Lung (tissue), 17 donors: ENCODE measurements at places on chromosomes 5 and 9.

DNA sequence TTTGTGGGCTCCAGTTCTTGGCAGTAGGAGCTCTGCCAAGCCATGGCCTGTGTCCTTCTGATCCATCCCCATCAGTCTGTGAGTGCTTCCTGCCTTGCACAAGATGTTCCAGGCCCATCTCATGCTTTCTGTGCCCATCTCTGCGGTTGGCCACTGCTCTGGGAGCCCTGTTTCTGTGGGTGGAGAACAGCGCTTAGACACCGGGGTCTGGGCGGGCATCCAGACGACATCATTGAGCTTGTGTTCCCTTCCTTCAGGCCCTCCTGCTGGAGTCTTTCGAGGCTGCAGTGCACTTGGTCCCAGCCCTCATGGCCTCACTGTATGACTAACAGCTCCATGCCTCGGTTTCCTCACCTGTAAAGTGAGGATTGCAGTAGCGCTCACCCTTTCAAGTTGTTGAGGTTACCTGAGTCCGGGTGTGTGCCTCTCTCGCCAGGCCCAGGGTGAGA, 14.9 kb upstream of the CARD19 start:
- no peak for DNase-seq

GRCh38 chr9:15725953-15726352, 173.1 kb downstream of the CCDC171 start:
- DNase-seq, result no peak

GRCh38 chr9:89759572-89759971, 154.8 kb downstream of the GADD45G start:
- DNase-seq, result no peak

- DNase-seq, result no peak
Measured at GRCh38 chr5:14247054-14247386, 103.9 kb downstream of the TRIO start.

GRCh38 chr9:95551406-95551805, 34.6 kb upstream of the PTCH1 start:
- DNase-seq, result no peak
